EH (cell line): ENCODE measurements at places on chromosomes 3 and 15.
A peak's percentile ranks its signal among the peaks of the same experiment; 100 is the strongest.

DNA sequence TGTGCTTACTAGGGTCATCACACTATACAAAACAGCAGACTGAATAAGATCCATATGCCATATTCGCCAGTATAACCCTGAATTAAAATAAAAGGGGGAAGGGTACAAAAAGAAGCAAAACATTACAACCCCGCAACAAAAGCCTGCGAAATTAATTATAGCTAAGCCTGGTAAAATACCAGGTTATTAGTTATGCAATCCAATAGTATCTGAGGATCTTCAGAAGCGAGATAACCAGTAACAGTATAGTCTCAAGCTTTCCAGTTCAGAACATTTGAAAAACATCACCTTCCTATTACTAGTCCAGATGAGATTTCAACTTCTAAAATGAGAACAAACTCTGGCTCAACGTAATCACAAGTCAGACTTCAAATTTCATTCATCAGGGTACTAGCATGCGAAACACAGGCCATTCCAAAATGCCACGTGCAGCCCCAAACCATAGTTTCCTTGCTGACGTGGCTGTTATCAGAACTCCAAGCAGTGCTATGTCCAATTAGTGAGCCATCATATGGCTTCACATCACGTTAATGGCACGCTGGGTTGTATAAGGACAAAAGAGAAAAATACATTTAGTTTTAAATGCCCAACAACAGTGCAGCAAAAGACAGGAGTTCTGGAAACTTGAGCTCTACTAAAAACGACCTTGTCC is 1.1 kb downstream of the SSR3 start:
- DNase-seq, result peak; percentile 89

- peak; percentile 6 for DNase-seq
Measured at GRCh38 chr15:55991802-55992768, 1.3 kb downstream of the NEDD4 start.

GRCh38 chr15:66004618-66005262 is 135.4 kb downstream of the RAB11A start:
- peak; percentile 49 for DNase-seq

DNA sequence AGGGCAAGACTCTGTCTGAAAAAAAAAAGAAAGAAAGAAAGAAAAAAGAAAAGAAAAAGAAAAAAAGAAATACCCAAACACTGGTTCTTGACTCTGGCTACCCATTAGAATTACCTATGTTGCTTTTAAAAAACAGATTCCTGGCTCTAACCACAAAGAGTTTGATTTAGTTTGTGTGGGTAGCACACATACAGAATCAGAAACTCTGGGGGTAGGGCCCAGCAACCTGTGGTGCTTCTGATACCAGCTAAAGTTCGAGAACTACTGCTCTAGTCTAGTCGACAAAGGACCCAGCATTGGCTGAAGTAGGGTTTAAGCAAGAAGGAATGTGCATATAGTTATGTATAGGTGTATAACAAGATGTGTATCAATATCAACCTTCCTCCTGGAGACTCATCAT is 392.7 kb downstream of the EFHB start:
- no peak for DNase-seq

DNA sequence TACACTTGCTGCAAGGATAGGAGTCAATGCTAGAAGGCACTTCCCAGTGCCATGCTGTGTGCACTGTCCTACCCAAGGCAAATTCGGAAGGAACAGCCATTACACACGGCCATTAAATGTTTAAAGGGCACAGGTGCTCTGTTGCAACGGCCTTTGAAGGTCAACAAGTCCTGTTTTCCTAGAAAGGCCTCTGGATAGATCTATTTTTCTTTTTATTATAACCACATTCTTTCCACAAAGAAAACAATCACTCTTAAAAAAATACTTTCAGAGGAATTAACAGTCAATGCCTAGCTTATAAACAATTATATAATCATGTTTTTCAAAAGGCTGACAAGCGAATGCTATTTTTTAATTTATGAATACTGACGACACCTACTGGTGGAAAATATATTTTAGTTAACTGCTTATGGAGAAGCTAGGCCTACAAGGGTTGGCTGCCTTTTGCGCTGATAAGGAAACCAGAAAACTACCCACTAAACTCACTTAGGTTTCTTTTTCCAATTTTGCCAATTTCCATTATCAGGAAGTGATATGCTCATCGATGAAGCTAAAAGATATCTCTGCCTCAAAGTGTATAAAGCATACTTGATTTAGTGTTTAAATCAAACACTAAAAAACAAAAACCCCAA is 2.4 kb downstream of the ARHGEF3 start:
- peak; percentile 54 for DNase-seq

DNA sequence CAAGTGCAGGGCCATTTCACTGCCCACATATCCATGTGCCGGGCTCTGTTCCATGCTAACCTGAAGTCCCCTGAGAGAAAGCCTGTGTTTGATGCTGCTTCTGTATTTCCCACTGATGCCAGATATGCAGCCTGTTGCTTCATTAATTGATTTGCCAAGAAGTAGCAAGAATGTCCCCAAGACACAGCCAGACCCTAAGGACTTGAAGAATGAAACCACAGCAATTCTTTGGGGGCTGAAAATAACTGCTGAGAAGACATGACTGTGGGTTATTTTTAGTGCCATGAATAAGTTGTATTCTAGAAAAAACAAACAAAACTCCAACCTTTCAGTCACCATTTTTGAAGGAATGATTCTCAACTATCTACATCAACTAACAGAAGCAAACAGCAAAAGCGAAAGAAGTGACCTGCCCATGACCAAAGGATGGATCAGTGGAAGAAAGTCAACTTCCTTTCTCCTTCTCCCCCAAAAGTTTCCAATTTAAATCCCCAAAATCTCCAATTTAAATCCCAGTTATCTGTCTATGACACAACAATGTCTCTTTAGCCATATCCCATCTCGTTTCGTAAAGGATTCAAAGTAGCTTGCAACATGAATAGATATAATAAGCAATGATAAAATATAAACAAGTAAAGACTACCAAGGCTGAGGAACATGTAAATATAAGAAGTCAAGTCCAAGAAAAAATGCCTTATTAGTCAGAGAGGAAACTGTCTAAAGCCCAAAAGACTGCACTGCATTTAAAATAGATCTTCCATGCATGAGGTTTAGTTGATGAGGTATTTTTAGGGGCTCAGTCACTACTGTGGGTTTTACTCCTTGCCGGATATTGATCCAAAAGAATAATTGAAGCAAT is 226.8 kb downstream of the DTWD1 start:
- peak; percentile 90 for DNase-seq

DNA sequence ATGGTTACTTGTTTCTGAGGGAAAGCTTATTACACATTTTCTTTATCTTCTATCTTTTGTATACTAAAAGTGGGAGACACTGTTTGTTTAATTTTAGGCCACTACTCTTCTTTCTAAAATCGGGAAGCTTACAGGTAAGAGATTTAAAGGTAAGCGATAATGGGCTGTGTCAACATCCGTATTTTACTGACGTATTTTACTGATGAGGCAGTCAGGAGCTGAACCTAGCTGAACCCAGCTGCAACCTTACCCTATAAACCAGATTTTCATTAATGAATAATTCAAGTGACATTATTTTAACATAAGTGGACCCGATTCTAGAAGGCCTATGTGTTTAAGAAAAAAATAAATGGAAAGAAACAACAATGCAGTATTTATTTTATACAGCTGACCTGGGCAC is 13.1 kb downstream of the PSMD6 start:
- DNase-seq, result no peak

DNA sequence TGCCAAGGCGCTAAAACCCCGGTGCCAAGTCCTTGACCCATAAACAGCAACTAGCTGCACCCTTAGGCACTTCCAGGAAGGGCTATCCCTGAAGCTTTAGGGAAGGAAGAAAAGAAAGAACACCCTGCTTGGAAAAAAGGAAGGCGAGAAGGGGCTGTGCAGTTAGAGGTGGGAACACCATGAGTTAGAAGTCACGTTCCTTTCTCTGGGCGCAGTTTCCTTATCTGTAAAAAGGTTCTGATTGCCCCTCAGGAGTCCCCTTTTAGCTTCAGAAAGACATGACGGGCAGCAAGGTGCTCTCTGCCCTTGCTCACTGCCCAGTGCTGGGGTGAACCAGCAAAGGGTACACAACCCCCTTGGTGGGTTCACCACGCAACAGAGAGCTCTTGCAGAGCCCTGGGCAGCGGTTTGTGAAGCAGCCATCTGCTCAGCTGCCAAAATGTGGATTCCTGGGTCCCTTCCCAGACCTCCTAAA is 798 bp downstream of the GCHFR start:
- no peak for DNase-seq

- DNase-seq, result no peak
Measured at GRCh38 chr15:40796041-40796440, 10.8 kb upstream of the ZFYVE19 start.

- no peak for DNase-seq
Measured at GRCh38 chr15:61483599-61483998, 254.5 kb upstream of the RORA start.

DNA sequence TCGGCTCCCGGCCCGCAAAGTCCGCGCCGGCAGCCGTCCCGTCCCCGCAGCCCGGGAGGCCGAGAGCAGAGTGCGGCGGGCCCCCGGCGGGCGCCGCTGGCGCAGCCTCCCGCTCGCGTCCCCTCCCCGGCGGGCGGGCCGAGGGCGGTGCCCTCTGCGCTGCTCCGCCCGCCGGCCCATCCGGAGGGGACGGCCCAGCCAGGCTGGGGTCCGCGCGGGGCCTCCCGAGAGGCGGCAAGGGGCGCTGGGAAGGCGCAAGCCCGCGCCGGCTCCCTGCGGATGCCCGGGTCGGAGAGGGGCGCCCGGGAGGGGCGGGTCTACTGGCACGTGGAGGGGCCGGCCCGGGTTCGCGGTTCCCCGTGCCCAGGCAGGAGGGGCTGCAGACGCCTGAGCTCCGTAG is at the start of the genes CLCN2 and POLR2H:
Gene CLCN2 (minus strand): TSS at position 74 of the 400 bp plus-strand sequence. CDS start 126 bp downstream, outside the sequence.
Gene POLR2H (plus strand): TSS at position 179 of the 400 bp plus-strand sequence. CDS start 1,783 bp downstream, outside the sequence.
- peak; percentile 62 for DNase-seq

DNA sequence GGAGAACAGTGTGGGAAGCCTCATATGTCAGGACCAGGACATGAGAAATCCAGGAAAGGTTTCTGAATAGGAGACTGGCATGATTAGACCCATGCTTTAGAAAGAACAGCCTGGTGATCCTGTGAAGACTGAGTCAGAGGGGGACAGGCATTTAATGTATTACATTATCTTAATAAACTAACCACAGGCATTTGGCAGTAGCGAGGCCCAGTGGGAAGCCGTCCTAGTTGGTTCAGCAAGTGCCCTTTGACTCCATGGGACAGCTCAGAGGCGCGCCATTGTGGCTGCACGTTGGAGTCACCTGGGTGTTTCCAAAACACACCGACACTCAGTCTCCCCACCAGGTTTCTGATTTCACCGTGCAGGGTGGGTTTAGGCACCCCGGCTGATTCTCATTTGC is 90.5 kb upstream of the DGKG start:
- DNase-seq, result peak; percentile 90

DNA sequence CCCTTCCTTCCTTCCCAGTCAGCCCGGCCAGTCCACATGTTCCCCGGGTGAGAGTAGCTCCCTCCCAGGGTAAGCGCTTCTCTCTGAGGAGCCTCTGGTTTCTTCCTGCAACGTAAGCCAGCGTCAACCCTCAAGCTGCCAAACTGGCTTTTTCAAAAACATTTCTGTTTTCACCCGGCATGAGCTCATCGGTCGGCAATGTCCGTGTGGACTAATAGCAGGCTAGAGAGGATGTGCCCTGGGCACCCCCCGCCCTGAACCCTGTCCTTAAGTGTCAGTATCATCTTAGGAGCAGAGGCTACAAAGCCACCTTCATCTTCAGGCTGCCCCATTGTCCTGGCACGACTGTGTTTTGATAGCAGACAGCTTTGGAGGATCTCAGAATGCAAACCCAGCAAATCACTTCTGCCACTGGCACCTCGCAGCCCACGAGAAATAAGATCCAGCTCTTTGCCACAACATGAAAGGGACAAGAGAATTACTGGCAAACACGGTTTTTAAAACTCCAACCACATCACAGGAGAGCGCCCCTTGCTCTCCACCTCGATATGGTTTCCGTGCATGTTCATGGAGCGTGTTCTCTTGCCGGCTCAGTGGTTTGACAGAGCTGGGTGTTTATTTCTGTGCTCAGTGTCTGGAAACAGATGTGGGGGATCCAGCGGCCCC is 9.9 kb downstream of the ALDH1A3 start:
- peak; percentile 91 for DNase-seq

- peak; percentile 40 for DNase-seq
Measured at GRCh38 chr3:139935016-139935865, at the start of gene CLSTN2. Gene CLSTN2 (plus strand): TSS chr3:139935185.

GRCh38 chr15:80514071-80514780 is 110.0 kb downstream of the ARNT2 start:
- DNase-seq, result peak; percentile 86

DNA sequence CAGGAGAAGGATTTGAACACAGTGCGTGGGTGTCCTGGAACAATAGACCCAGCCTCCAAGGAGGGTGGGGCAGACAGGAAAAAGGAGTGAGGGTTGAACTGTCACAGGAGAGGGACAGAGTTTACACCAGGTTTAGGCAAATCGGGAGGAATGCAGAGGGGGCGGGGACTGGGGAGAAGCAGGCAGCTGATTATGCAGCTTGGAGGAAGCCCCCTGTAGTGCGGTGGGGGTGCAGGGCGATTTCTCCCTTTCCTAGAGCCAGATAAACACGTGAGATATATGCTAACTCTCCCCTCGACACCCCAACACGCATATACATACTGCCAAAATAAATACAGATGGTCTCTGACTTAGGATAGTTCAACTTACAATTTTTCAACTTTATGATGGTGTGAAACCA is 108.6 kb upstream of the PRR20G start:
- no peak for DNase-seq

GRCh38 chr3:129100274-129100673 is 21.3 kb downstream of the RAB43 start:
- no peak for DNase-seq

GRCh38 chr3:58544541-58544940 is 7.6 kb upstream of the ACOX2 start:
- DNase-seq, result peak; percentile 61

- DNase-seq, result peak; percentile 82
Measured at GRCh38 chr3:42184651-42185443, 81.1 kb downstream of the CCK start.

DNA sequence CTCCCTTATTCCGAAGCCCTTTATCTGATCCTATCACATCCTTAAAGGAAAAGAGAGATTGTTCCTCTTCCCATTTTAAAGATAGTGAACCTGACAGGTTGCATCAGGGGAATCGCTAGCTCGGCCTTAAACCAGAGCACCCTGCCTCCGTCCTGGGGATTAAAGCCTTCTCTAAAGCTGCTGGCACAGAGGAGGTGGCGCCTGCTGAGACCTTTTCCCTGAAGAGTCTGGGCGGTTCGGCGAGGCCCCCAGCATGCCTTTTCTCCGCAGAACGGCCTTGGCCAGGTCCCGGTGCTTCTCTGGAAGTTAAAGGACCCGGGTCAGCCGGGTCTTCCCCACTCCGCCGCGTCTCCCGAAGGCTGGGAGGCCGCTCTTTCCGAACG is 593 bp downstream of the FAM219B start:
- DNase-seq, result peak; percentile 44

DNA sequence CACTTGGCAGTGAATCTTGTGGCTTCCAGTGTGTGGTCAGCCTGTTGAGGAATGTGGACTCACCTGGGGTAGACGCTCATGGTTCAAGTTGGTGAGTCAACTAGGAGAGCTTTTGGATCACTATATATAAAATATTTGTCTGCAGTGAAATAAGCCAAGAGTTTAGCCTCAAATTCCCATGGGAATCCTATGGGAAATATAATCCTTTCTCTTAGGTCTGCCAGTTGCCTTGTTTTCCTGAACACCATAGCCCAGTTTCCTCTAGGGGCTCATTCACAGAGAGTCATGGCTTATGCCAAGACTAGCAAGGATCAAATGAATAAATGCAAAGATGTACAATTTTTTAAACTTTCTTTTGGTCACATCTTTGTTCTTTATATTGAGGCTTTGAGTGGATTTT is 100.1 kb upstream of the NPHP3 start:
- DNase-seq, result no peak
